ENCODE measurements at places on chromosomes 5 and 9. TPM values are rescaled to one million over a fixed set of nuclear protein-coding genes. Genes with fewer than 3 reads are reported as not detected.

DNA sequence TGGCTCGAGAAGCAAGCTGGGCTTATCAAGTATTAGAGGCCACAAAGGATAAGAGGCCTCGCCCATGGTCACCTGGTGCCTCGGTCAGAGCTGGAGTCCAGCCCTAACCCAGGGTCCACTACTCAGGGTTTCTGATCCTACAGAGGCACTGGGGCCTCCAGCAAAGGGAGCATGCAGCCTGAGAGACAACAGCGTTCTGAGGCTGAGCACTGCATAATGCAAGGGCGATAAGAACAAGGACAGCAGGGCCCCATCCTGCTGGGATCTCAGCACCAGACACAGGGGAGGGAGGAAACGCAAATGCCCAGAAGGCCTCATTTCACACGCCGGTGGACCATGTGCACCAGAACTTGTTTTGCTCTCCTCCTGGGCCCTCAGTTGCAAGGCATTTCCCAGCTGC lies 63.0 kb downstream of the C5orf15 start:
- DNase-seq, result no peak

GRCh38 chr5:127097278-127097677 lies 24.0 kb upstream of the C5orf63 start:
- no peak for DNase-seq

The EGFL7 gene
- total RNA-seq, result 12.6 TPM

The WDR38 gene
- not detected for total RNA-seq

- DNase-seq, result peak; percentile 39
These were observed 29.2 kb downstream of the EXOC3 start for GRCh38 chr5:472076-472655.

GRCh38 chr9:18490641-18491370 lies 16.9 kb downstream of the ADAMTSL1 start:
- no peak for DNase-seq

- DNase-seq, result no peak
These were observed 390 bp upstream of the SNX2 start for GRCh38 chr5:122774519-122774860.
